CD4-positive, alpha-beta T cell (primary cell): ENCODE measurements at places on chromosomes 6 and 20.

DNA sequence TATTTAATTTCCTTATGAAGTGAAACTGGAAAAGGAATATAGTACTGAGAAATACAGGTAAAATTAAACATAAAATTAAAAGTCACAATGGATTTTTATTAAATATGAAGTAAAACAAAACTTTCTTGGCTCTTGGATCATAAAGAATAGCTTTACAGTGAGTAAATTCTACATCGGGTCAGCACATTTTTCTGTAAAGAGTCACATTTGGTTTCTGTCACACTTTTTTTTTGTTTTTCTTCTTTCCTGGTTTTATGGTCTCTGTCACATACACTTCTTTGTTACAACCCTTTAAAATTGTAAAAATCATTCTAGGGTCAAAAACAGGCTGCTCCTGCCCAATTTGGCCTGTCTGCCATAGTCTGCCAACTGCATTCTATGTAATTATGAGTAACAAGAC is 254.4 kb upstream of the POU3F2 start:
- no peak for DNase-seq

GRCh38 chr6:105304366-105304765 is 98.5 kb downstream of the PREP start:
- no peak for DNase-seq

DNA sequence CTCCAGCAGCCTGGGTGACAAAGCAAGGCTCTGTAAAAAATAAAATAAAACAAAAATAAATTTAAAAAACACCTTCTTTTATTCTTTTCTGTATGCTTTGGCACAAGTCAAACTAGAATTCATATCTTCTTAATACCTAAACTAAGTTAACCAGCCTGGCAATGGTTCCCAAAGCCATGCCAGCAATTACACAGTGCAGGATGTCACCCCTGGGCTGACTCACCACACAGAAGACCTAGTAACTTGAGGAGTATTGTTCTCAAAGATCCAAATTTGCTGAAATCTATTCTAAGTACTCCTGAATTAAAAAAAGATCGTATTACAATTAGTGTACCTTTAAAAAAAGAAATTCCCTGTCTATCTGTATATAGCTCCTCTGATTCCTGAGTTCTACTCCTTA is 162.7 kb upstream of the SGK1 start:
- DNase-seq: no peak

GRCh38 chr6:159959976-159960384 is 8.9 kb upstream of the IGF2R start:
- no peak for DNase-seq

GRCh38 chr6:1636971-1637871 is 27.5 kb downstream of the FOXC1 start:
- DNase-seq: no peak

GRCh38 chr20:1204576-1204975 is 1.3 kb downstream of the C20orf202 start:
- no peak for DNase-seq

DNA sequence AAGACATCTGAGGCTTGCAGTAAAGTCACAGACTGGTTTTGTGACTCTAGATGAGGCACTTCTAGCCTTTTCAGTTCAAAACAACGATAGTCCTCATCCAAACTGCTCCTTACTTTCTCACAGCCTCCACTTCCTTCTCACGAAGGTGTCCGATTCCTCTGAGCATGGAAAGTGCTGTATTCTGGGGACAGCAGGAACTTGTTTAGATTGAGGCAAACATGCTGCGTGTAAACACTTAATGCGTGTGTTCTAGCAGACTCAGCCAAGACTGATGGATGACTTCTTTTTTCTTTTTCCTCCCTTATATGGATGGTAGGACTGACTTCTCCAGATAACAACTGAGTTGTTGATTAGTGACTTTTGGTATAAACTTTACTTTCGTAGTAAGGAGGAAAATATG is 80.2 kb upstream of the PRDM1 start:
- DNase-seq: no peak

- DNase-seq: no peak
These were observed 32.5 kb downstream of the SRC start for GRCh38 chr20:37378420-37378784.

DNA sequence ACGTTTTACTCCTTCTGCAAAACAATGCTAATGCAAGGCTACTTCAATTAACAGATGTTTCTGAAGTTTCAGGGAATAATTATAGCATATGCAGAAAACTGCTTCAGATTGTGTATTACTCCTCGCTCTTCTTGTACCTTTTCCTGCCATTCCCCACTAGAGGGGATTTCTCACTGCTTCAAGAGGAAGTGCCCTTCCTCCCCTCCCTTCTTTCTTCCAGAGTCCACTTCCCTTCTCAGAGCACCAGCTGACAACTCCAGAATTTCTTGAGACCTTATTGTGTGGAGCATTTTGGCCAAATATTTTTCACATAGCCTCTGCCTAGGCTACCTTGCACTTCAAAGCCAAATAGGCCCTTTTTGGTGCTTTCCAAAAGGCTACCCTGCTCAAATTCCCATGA is 12.7 kb upstream of the MCUR1 start:
- DNase-seq: no peak

DNA sequence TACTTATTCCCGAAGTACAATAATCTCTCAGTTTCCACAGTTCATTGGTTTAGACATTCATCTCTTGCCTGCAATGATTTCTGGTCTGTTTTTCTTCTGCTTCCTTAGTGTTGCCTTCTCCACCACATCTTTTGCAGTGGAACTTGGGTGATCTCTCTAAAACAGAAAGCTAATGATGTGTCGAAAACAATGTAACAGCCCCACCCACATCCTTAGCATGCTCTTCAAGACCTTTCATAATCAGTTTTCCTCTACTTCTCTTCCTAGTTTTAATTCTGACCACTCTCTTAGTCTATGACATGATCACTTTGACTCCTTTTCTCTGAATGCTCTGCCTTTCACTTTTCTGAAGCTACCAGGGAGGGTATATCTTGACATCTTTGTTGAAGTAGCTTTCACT is 1007.9 kb upstream of the CITED2 start:
- no peak for DNase-seq

GRCh38 chr6:37354526-37355384 is 972 bp downstream of the RNF8 start:
- no peak for DNase-seq

DNA sequence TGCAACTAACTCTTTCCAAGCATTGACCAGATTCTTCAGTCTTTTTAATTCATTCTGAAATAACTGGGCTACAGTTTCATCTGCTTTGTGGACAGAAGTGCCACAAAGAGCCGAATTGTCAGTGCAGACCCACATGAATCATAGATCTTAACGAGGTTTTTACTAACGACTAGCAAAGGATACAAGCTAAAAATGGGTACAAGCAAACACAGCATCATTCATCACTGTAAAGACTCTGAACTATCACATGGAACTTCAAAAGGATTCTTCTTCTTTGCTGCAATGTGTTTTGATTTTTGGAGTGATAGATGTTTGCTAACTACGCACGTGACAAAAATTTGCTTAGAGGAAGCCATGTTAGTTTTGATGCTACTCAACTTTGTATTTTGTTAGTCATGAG is 227.1 kb downstream of the ESR1 start:
- DNase-seq: no peak

DNA sequence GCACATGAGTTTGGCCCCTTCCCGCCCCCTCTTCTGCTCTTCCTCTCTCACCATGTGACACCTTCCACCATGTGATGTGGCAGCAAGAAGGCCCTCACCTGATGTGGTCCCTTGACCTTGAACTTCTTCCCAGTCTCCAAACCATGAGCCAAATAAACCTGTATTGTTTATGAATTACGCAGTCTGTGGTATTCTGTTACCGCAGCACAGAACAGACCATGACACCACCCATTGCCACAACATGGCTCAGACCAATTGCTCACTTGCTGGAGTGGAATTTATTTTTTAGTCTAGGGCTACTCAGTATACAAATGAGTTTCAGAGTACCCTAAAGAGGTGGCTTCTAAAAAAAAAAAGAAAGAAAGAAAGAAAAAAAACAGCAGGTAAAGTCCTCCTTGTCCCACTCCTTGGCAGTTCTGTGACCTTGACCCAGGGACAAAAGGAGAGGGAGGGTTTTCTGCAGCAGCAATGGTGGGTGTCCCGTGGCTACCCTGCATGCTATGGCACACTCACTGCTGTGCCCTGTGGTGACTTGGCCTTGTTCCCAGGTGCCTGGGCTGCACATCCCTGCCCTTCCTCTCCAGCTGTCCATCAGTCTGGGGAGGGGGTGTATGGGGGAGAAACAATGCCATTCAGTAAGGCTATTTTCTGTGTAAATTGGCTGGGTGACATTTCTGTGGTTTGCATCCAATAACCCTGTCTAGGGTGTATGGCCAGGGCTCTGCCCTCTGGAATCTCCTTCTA is 5.4 kb upstream of the VSX1 start:
- no peak for DNase-seq

DNA sequence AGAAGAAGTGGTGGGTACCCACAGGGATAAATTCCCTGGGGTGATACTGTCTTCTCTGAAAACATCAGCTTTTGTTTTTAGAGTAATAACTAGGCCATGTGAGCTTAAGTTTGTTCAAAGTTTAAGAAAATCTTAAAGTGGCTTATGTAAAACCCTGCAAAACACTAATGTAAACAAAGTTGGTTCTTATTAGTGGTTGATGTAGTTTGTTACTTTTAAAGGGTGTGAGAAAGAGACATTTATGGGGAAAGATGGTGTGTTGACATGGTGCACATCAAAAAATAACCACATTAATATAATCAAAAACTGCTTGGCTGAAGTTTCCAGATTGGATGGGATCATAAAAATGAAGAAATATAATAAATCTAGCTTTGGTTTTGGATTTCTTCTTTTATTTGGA is 119.9 kb downstream of the LAMP5 start:
- no peak for DNase-seq

DNA sequence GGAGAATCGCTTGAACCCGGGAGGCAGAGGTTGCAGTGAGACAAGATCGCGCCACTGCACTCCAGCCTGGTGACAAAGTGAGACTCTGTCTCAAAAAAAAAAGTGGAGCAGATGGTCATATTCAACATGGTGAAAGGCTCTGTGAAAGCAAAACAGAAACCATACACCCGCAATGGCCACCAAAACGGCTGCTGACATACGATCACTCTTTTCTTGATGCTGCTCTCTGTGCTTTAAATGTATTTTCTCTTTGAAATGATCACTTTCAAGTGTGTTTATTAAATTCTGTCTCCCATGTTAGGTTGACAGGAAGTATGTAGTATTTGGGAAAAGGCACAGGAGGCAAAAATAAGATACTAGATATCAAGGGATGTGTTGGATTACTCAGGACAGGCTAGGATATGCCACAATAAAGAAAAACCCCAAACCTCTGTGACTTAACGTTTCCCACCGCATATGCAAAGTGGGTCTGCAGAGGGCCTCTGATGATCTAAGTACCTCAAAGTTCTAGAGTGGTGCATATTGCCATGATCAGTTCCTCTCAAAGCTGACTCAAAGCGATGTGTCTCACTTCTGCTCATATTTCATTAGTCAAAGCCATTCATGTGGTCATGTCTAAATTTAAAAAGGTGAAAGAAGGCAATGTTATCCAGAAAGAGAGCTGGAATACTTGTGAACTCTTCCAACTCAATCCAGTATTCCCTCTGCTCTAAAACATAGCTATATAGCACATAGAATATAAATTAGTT is 155.1 kb upstream of the SOX4 start:
- DNase-seq: peak; percentile 24

DNA sequence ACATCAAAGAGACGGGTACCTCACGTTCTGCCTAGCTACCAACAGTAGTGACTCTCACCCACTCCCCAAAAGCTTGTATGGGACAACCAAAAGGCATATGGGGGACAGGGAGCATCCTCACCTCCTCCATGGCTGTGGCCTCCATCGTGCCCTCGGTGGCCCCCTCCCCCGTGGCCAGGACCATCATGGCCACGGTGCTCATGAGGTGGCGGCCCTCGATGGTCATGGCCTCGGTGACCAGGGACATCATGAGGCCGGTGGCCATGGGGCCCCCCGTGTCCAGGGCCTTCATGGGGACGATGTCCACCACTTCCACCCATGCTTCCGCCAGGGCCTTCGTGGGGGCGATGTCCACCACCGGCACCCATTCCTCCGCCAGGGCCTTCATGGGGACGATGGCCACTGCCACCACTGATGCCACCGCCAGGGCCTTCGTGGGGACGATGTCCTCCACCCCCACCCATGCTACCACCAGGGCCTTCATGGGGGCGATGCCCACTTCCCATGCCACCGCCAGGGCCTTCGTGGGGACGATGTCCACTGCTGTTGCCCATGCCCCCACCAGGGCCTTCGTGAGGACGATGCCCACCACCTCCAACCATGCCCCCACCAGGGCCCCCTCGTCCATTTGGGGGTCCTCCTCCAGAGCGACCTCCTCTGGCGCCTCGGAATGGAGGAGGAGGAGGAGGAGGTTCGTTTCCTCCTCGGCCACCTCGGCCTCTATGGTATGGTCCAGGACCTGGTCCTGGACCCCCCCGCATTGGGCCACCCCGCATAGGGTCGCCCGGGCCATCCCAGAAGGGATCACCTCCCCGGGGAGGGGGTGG is 15.0 kb downstream of the PPP1R10 start:
- DNase-seq: no peak
